Frontal cortex (tissue), 4 donors: ENCODE measurements at places on chromosomes 5 and 9.

- DNase-seq: peak; percentile 19
These were observed 48.1 kb downstream of the EBF1 start for GRCh38 chr5:159051421-159052282.

GRCh38 chr9:135278586-135278985, 191.1 kb downstream of the OLFM1 start:
- DNase-seq: no peak

DNA sequence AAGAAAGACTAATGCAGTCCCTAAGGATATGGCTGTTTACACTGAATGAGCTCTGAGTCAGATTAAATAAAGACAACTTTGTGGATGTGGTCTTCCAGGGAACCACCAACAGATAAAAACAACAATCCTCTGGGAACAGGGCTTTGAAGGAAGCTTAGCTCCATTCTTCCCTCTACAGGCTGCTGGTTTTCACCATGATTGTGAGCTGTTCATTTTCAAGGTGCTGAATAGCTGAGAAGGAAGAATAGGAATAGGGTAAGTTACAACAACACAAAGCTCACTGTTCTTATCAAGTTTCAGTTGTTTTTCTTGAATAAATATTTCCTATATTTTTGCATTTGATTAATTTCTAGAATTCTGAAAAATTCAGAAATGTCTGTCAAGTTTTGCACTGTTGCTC, 25.9 kb upstream of the PTAR1 start:
- DNase-seq: no peak

- DNase-seq: no peak
These were observed 31.2 kb downstream of the JAKMIP2 start for GRCh38 chr5:147751156-147751830.

DNA sequence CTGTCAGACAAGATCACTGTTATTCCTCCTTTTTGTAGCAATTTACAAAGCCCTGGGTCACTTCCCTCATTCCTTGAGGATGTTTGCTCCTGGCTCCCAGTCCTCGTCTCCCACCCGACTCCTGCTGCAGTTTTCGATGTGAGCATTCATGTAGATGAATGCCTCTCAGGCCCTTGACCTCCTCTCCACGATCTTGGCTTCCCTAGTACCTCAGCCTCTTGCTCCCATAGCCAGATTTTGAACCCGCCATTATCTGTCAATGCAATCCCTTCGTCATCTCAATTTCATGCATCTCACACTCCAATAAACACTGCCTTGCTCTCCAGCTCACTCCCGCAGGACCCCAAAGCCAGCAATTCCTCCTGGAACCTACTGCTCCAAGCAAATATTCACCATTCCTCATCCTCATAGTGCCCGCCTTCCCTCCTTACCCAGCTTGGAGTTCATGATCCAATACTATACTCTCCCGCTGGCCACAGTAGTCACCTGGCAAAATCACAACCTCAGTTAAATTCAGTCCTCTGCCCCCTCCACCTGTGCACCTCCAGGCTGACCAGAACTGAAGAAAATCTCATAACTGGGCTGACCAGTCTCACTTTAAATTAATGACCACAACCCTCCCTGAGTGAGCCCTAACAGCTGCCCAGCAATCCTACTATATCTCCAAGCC, 35.1 kb upstream of the JADE2 start:
- DNase-seq: no peak

- DNase-seq: no peak
These were observed 5.0 kb downstream of the FAM163B start for GRCh38 chr9:133604214-133604613.

- DNase-seq: no peak
These were observed 4.5 kb downstream of the OBP2A start for GRCh38 chr9:135550344-135550918.

GRCh38 chr5:72662305-72662704, 154.2 kb upstream of the TNPO1 start:
- DNase-seq: no peak

- no peak for DNase-seq
These were observed 563.9 kb upstream of the ADAMTS16 start for GRCh38 chr5:4576161-4576748.

- DNase-seq: no peak
These were observed 382.1 kb downstream of the CDH18 start for GRCh38 chr5:19605846-19606407.

GRCh38 chr5:121630402-121630801, 221.3 kb upstream of the FTMT start:
- no peak for DNase-seq

- no peak for DNase-seq
These were observed 277.0 kb downstream of the SMARCA2 start for GRCh38 chr9:2291980-2292704.

DNA sequence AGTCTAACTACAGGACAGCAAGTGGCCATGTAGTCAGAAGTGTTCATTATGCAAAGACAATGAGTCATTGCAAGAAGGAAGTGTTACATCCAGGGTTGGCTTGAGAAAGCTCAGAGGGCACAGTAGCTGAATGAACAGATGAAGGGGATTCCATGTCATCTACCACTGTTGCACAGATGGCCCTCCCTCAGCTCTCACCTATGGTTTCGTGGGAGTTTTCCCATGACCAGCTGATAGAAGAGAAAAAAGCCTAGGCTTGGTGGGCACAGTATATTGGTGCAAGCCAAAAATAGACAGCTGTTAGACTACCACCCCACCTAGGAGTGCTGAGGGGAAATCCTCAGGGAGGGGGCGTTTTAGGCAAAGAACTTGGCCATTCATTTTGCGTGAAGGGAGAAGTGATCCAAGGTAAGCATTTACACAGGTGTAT, 217.0 kb downstream of the DMRT2 start:
- DNase-seq: no peak

- no peak for DNase-seq
These were observed 60.1 kb upstream of the GNE start for GRCh38 chr9:36318212-36318802.

DNA sequence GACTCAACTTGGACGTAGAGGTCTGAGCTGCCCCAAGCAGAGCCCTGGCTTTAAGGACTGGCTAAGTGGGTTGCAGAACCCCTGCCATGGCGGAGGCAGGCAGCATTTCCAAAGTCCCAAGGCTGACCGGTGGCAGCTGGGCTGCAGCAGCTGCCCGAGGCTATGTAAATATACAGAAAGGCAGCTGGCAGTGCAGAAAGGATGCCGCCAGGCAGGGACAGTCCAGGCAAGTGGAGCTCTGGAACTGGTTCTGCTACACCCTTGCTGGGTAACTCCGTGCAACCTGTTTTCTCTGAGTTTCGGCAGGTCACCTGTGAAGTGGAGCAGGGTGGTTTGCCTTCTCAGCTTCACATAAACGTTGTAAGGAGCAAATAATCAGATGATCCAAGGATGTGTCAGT, 46.0 kb downstream of the SHB start:
- no peak for DNase-seq

DNA sequence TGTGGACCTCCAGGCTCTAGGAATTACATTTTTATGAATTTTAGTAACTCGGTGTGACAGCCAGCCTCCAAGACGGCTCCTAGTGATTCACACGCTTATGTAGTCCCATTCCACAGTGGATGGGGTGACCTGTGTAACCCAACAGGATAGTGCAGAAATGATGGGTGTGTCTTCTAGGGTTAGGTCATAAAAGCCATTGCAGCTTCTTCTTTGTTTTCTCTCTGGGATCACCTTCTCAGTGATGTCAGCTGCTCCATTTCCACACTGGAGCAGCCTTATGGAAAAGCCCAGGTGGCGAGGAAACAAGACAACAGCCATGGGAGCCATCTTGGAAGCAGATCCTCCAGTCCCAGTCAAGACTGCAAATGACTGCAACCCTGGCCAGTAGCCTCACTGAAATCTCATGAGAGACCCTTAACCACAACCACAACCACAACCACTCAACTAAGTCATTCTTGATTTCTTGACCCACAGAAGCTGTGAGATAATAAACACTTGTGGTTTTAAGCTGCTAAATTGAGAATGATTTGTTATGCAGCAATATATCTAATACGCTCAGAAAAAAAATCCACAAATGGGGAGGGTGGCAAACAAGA, 5.1 kb upstream of the GNPDA1 start:
- no peak for DNase-seq

DNA sequence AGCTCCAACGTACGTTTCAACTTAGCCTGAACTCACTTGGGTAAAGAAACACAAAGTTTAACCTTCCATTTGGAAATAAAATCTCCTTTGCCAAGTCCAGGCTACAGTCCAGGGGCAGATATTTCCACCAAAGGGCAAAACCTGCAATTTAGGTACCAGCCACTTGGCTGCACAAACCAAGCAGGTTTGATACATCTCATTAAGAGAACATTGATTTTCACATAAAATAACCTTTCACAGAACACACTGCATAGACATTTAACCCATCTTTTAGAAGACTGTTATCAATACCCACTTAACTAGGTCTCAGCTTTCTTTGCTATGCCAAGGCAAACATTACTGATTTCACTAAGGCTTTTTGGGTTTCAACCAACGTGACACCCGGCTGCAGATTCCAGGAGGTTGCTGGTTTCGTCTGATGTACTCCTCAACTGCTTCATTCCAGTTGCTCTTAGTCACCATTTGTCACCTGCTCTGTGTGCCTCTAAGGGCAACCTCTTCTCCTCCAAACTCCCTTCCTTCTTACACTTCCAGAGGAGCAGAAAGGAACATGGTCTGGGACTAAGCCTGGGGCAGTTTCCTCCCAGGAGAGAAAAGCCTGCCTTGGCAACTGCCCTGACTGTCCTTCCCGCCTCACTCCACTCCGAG, 67.1 kb downstream of the EPB41L4B start:
- no peak for DNase-seq

GRCh38 chr5:72556351-72557166, 49.3 kb upstream of the ZNF366 start:
- peak; percentile 48 for DNase-seq

DNA sequence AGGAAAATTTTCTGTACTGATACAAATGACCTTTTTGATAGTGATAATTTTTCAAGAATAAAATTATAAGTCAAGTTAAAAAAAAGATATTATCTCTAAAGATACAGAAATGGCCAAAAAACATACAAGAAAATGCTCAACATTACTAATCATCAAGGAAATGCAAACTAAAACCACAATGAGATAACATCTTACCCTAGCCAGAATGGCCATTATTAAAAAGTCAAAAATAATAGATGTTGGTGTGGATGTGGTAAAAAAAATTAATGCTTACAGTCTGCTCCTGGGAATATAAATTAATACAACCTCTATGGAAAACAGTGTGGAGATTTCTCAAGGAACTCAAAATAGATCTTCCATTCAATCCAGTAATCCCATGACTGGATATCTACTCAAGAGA, 22.9 kb upstream of the PTGER4 start:
- no peak for DNase-seq

DNA sequence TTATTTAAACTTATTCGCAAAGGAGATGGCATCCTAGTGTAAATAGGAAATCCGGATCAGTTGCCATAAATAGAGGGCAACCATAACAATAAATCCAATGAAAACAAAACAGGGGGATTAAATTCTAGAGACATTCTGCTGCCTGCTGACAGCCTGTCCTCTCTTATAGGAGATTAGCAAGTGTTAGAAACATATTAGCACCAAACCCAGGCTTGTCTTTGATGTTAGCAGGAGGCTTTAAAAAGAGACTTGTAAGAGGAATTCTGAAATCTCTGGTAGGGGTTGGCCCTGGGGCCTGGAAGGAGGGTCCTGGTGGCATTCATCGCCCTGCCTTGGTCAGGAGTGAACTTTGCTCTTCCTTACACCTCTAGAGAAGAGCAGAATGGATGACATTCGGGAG, 21.6 kb downstream of the NDST1 start:
- DNase-seq: no peak

- DNase-seq: no peak
These were observed 37.6 kb downstream of the SVEP1 start for GRCh38 chr9:110541950-110542349.

DNA sequence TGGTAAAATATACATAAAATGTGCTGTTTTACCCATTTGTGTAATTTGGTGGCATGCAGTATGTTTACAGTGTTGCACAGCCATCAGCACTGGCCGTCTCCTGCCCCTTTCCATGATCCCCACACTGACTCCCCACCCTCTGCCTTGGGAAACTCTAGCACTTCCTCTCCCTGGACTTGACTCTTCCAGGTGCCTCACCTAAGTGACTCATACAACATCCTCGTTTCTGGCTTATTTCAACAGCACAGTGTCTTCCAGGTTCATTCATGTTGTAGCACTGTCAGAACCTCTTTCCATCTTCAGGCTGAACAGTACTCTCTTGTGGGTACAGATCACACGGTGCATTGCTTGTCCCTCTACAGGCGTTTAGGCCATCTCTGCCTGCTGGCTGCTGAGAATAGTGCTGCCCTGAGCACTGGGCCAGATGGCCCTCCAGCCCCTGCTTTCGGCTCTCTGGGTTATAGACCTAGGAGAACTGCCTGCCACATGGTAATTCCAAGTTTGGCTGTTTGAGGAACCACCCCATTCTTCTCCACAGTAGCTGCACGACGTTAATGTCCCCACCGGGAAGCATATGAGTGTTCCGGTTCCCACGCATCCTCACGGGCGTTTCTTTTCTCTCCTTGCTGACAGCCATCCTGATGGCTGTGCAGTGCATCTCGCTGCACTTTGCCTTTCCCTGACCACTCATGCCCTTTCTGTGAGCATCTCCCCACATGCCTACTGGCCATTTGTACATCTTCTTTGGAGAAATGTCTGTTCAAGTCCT, 211.8 kb downstream of the FANCC start:
- DNase-seq: no peak

- no peak for DNase-seq
These were observed 8.7 kb downstream of the HMGCS1 start for GRCh38 chr5:43304525-43304924.

GRCh38 chr5:125199968-125200865, 453.8 kb upstream of the ZNF608 start:
- DNase-seq: no peak

- no peak for DNase-seq
These were observed 8.2 kb upstream of the ZFYVE16 start for GRCh38 chr5:80399526-80400239.

GRCh38 chr5:178305801-178306200, 73.2 kb upstream of the PHYKPL start:
- no peak for DNase-seq

GRCh38 chr5:146902471-146902870, 23.9 kb upstream of the PPP2R2B start:
- DNase-seq: no peak

- DNase-seq: no peak
These were observed 111.0 kb downstream of the KLHL3 start for GRCh38 chr5:137624786-137625349.

- DNase-seq: no peak
These were observed 13.4 kb upstream of the ACSL6 start for GRCh38 chr5:132024789-132025402.

DNA sequence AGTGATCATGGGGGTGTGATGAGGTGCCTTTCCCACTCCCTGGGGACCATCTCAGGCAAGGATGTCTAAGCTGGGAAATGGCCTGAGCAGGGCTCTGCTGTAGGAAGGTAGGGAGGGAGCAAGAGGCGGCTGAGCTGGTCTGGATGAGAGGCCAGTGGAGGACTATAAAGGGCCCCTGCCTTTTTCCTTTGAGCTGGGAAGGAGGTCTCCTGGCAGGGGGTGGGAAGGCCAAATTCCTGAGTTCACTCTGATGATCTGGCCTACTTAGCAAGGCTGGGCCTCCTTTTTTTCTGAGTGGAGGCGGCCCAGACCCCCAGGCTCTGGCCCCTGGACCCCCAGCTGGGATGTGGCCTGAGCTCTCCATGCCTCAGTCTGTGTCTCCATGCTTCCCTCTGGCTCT, 14.3 kb upstream of the PITX1 start:
- no peak for DNase-seq

GRCh38 chr9:132647355-132647754, 22.4 kb downstream of the DDX31 start:
- no peak for DNase-seq
